Activated effector memory CD4-positive, alpha-beta T cell treated with Interleukin-2 at 50 U/mL for 16 hours (primary cell): ENCODE measurements at places on chromosomes 11 and 22.

DNA sequence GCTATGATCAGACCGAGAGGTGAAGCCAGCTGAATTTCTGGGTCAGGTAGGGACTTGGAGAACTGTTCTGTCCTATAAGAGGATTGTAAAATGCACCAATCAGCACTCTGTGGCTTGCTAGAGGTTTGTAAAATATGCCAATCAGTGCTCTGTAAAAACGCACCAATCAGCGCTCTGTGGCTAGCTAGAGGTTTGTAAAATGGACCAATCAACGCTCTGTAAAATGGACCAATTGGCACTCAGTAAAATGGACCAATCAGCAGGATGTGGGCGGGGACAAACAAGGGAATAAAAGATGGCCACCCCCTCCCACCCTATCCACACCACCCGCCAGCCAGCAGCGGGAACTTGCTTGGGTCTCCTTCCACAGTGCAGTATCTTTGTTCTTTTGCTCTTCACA, 6.4 kb upstream of the SEC14L4 start:
- DNase-seq: no peak

DNA sequence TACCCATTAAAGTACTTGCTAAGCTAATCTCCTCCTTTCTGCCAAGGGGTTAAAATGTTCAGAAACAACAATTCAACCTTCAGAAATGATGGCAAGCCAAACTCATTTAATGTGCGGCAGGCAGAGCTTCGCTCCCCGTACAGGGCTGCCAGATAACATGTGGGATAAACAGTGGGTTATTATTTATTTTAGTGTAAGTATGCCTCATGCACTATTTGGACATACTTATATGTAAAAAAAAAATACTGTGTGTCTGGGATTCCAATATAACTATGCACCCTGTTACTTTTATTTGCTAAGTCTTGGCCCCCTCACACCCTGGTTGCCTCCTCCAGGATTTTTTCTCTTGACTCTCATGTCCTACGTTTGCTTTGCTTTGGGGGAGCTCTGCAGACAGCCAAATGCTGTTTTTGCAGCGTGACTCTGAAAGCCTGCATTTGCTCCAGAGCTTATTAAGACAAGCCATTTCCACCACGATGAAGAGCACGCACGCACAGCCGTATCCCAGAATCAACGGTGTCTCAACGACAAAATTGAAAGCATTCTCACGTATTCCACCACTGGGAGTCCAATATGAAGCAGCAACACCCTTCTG, 86.5 kb upstream of the SHANK2 start:
- no peak for DNase-seq

- peak; percentile 58 for DNase-seq
These were observed 396 bp downstream of the TEF start for GRCh38 chr22:41382098-41382578.

DNA sequence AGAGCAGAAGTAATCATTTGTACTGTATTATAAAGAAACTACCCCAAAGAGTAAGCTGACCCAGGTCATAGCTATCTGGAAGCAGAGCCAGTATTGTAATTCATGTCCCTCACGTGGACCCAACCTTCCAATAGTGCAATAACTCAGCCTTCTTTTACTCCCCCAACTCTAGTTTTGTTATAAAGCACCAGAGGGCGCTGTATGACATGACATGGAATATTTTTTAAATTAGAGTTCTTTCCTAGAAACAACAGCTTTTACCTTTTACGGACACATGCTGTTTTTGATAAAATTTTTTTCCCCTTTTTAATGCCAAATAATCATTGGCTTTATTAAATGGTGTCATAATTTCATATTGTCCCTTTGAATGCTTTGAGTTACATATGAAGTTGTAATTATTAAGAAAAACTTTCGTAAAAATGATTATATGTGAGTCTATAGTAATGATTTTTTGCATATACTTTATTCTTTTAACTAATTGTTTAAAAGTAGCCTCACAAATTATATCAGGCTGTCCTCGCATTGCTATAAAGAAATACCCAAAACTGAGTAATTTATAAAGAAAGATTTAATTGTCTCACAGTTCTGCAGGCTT, 76.9 kb downstream of the DKK3 start:
- DNase-seq: no peak

DNA sequence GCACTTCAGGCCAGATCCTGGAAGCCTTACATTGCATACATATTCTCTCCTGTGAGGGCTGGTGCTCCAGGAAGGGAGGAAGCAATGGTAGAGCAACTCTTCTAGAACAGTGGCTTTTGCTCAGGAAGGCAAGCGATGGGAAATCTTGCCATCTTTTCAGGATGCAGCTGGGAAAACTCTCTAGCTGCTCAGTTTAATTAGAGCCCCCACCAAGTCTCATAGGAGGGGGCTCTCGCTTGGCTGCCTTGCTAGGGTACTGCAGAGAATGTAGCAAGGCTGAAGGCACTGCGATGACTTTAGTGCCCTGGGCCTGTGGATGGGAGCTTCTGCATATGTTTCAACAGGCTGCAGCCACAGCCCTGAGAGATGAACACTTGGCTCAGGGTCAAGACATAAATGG, 357.2 kb upstream of the SYN3 start:
- DNase-seq: no peak

DNA sequence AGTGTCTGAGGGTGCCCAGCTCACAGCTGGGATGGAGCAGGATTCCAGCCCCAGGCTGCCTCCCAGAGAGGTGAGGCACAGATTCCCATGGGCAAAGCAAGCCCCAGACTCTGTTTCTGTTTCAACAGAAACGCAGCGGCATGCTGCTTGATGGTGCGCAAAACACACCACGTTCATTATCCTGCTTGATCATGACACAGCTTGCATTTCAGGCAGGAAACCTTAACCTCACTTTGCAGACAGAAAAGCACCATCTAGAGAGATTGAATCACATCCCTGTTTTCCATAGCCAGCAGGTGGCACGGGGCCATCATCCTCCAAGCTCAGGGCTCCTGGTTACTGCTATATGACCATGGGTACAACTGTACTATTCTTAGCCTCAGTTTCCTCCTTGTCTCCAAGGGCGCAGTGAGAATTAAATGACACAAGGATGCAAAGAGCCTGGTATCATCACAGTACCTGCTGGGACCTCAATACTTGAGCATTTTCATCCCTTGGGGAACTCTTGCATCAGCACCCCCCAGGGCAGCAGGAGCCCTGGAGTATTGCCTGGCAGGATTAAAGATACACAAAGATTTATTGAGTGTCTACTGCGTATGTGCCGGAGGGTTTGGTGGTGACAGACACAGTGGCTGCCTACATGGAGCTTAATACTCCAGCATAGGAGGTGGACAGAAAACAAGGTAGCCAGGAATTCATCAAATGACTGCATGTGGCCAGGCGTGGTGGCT, 110.0 kb downstream of the TP53I11 start:
- no peak for DNase-seq

GRCh38 chr11:104690241-104690640, 208.0 kb downstream of the CASP12 start:
- no peak for DNase-seq

DNA sequence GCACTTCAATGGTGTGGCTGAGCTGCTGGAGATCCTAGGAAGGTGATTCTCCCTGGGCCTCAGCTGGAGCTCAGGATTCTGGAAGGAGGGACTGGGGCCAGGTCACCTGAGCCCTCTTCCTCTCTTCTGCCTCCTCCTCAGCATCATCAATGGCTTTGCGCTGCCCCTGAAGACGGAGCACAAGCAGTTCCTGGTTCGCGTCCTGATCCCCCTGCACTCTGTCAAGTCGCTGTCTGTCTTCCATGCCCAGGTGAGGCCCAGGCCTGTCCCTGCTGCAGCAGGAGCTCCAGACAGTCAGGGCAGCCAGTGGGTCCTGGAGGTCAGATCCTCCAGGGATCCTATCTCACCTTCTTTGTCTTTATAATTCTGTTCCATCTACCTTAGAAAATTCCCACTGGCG, 5.4 kb downstream of the GPHA2 start:
- DNase-seq: no peak

DNA sequence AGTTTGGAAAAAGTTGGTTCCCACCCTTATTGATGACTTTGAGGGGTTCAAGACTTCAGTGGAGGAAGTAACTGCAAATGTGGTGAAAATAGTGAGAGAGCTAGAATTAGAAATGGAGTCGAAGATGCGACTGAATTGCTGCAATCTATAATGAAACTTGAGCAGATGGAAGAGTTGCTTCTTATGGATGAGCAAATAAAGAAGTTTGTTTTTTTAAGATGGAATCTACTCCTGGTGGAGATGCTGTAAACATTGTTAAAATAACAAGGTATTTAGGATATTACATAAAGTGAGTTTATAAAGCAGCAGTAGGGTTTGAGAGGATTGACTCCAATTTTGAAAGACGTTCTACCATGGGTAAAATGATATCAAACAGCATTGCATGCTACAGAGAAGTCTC, 64.2 kb upstream of the GRK2 start:
- DNase-seq: no peak

DNA sequence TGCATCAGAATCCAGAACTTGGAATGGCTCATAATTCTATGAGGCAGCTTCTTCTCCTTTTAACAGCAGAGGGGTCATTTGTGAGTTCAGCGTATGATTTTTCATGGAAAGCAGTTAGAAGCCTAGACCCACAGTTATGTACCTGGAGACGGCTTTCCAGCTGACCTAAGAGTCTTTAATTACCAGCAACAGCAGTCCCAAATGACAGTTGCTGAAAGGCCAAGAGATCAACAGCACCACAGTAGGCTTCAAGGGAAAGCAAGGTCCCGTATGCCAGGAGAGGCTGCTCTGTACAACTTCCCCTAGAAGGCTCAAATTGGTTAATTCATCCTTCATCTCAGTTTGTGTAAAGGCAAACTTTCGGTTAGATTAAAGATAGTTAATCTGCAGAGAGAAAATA, 363.0 kb downstream of the SOX6 start:
- no peak for DNase-seq

GRCh38 chr11:125228445-125228844, 63.9 kb downstream of the PKNOX2 start:
- DNase-seq: no peak

GRCh38 chr11:134498326-134499139, 86.5 kb upstream of the B3GAT1 start:
- no peak for DNase-seq

- no peak for DNase-seq
These were observed 50.2 kb upstream of the SLC35C1 start for GRCh38 chr11:45754741-45755140.
